ENCODE measurements at places on chromosomes 5 and 9.

- peak; percentile 44 for DNase-seq
Observed at GRCh38 chr5:21154526-21154925, 1166.5 kb upstream of the CDH18 start.

GRCh38 chr9:134213881-134214341, 49.5 kb upstream of the RNU6ATAC start:
- DNase-seq = no peak

DNA sequence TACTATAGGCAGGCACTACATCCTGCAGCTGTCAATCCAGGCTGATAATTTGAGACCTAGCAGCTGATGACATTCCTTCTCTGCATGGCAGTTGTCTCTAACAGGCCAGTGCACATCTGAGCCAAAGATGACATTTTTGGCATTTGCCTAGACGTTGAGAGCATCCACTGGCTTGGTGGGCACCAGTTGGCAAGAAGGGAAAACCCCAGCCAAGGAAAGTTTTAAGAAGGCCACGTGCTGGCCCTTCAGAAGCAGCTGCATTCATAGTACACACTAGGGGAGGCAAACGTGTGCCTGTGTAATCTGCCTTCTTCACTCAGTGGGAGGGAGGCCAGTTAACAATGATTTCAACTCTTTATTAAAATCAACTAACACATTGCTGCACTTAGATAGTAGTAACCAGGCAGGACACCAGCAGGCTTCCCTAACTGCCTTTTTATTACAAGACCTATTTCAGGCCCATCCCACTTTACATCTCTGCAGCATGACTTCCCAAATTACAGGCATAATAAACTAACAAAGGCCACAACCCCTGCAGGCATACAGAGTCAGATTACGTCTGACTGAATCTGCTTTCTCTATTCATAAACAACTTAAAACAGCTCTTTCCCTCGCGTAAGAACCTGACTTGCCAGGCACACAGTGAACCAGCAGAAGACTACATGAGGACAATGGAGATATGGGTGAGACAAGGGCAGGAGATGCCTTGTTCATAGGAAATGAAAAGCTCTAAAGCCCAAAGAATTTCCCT, 576.3 kb downstream of the PDE4D start:
- DNase-seq = no peak

DNA sequence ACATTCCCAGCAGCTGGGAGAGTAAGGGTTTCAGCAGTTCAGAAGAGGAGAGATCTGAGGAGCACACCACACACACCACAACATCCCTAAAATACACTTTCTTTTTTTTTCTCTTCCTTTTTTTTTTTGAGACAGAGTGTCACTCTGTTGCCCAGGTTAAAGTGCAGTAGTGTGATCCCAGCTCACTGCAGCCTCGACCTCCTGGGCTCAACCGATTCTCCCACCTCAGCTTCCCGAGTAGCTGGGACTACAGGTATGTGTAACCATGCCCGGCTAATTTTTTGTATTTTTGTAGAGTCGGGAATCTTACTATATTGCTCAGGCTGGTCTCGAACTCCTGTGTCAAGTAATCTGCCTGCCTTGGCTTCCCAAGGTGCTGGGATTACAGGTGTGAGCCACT, 9.7 kb upstream of the UBAP1 start:
- DNase-seq = no peak

DNA sequence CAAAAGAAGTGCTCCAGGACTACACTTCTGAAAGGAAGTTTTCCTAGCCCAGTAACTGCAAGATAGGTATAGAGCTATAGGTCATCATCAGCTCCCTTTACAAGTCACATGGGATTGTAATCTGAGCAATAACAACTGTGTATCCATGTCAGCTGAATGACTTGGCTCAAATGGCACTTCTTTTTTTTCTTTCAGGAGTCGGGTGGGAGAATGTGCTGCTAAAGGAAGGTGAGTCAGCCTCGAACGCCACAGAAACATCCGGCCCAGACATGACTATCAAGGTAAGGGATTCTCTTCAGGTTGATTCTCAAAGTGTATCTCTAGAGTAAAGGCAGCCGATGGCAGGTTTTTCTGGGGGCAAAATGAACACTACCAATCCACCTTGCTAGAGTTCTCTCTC, 192.2 kb downstream of the C9orf152 start:
- DNase-seq = peak; percentile 66

DNA sequence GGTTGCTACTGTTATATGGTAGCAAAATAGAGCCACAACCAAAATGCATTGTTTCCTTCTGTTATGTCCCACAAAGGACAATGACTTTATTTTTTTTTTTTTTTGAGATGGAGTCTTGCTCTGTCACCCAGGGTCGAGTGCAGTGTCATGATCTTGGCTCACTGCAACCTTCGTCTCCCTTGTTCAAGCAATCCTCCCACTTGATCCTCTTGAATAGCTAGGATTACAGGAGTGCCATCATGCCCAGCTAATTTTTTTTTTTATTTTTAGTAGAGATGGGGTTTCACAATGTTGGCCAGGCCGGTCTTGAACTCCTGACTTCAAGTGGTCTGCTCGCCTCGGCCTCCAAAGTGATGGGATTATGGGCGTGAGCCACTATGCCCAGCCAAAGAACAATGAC, 527.7 kb upstream of the SGCD start:
- no peak for DNase-seq

- DNase-seq = peak; percentile 18
Observed at GRCh38 chr5:161966564-161966963, 101.0 kb upstream of the GABRG2 start.

- DNase-seq = no peak
Observed at GRCh38 chr5:36948650-36949049, 72.1 kb downstream of the NIPBL start.

DNA sequence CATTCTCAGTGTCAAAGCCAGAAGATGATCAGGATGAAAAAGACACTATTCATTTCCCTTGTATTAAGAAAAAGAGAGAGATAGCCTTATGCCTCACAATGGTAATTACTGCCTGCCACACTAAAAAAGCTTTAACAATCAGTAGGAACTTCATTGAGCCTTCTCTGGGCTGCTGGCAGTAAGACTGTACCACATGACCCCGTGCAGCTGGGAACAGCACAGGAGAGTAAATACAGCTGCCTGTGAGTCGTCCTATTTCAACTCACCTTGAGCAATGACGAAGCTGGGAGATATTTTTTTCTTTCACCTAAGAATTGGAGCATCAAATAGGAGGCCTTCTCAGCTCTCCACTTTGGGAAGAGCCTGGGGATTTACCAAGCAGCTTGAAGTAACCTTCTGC, 316.3 kb downstream of the GABRB2 start:
- peak; percentile 4 for DNase-seq

DNA sequence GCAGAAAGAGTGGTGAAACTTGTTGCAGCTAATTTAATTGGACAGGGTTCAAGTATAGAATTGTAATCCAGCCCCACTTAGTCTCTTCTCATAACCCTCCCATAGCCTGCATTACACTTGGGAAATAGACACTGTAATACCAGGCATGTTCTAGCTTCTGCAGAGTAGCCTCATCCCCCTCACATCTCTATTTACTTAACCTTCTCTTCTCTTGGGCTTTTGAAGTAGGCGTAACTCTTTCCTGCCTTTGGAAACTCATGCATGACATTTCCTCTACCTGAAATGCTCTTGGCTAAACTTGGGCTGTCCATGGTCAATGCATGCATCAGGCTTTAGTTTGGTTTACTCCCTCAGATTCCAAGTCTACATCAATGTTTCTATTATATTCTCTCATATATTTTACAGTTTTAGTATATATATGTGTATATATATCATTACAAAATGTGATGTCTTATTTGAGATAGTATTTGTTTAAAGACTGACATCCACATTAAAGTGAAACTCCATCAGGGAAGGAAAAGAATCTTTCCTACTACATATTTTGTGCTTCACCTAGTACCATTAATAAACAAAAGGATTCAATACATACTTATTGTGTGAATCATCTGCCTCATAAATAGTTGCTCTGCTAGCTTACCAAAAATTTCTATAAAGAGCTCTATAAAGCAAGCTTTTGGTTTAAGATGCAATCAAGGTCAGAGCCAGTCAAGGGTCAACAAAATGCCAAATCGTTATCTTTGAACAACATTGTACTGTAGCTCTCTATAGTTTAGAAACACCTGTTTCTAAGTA, 1158.0 kb downstream of the MAT2B start:
- DNase-seq = peak; percentile 12

GRCh38 chr5:41445937-41446563, 64.4 kb downstream of the PLCXD3 start:
- no peak for DNase-seq

GRCh38 chr5:171252674-171253073, 56.4 kb upstream of the TLX3 start:
- no peak for DNase-seq

DNA sequence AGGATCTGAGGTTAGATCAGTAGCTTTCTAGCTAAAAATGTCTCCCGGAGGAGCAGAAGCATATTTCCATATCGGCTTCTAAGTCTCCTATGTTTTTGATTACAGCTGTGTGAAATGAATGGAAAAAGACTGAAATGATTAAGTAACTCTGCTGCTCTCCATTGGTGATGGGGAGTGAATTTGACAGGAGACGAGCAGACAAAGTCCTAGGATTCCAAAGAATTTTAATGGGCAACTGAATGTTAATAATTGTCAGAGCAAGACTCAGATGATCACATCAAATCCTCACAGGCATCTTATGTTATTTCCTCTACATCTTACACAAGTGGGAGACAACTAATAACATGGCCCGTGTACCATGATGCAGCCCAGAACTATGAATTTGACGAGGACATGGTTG, 66.8 kb downstream of the LIX1 start:
- DNase-seq = no peak

GRCh38 chr9:121735065-121735792, 83.8 kb downstream of the DAB2IP start:
- no peak for DNase-seq

- no peak for DNase-seq
Observed at GRCh38 chr5:174559141-174559540, 165.2 kb upstream of the MSX2 start.

DNA sequence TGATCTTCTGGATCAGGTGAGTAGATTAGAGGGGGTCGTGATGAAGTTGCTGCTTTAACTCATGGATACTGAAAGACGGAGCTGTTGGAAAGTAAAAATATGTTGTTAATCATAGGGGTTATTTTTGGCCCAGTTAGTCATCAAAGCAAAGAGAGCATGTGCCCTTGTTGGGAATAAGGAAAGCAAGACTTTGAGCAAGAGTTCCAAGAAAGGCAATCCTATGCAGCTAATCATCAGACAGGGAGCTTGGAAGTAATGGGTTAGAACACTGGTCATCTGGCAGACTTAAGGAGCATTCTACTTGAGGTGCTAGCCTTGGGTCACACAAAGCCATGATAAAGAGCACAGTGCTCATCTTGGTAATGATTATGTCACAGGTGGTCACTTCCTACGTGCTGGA, 18.3 kb downstream of the ASPN start:
- peak; percentile 12 for DNase-seq

DNA sequence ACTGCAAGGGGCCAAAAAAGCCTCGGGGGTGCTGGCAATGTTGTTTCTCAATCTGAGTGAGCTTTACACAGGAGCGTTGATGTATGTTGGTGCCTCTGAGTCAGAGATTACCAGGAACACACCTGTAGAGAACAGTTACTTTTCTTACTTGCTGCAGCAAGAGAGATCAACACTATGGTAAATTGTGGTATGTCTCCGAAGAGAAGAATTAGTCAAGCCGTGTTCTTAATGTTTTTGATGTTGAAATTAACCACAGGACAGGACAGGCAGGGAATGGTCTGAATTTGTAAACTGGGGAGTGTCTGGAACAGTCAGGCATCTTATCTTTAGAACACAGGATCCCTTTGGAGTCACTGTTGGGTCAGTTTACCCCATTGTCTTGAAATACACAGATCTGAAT, 285.7 kb downstream of the DNAH5 start:
- DNase-seq = no peak
